Esophagus squamous epithelium (tissue), 5 donors: ENCODE measurements at places on chromosomes 6 and 20.

DNA sequence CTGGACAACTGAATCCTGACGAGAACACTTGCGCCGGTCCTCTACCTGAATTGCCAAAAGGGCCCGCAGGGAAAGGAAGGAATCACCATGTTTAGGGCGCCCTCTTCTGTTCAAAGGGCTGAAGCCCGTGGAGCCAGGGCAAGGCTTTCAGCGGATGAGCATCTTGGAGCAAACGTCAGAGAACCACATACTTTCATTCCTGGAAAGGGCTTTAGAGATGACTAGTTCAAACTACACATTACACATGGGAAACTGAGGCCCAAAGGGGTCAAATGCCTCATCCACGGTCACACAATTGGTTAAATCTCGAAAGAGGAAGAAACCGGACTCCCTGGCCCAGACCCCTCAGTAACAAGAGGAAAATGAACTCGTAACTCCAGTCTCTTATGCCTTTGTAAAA, 11.5 kb upstream of the ZNF133 start:
- no peak for DNase-seq

- DNase-seq: peak; percentile 41
Measured at GRCh38 chr20:16574656-16575355, 1.6 kb upstream of the KIF16B start.

DNA sequence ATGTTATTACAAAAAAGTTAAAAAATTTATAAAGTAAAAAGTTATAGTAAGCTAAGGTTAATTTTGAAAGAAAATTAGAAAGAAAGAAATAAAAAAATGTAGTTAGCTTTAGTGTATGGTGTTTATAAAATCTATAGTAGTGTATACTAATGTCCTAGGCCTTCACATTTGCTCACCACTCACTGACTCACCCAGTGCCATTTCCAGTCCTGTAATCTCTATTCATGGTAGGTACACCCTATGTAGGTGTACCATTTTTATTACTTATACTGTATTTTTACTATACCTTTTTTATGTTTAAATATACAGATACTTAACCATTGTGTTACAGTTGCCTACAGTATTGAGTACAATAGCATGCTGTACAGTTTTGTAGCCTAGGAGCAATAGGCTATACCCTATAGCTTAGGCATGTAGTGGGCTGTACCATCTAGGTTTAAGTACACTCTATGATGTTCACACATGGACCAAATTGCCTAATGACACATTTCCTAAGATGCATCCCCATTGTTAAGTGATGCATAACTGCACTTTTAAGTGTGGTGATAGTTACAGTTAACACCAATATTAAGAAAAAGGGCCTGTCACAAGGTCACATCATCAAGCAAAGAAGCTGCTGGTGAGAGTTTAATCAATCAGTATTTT, 8.0 kb downstream of the CD2AP start:
- DNase-seq: no peak

DNA sequence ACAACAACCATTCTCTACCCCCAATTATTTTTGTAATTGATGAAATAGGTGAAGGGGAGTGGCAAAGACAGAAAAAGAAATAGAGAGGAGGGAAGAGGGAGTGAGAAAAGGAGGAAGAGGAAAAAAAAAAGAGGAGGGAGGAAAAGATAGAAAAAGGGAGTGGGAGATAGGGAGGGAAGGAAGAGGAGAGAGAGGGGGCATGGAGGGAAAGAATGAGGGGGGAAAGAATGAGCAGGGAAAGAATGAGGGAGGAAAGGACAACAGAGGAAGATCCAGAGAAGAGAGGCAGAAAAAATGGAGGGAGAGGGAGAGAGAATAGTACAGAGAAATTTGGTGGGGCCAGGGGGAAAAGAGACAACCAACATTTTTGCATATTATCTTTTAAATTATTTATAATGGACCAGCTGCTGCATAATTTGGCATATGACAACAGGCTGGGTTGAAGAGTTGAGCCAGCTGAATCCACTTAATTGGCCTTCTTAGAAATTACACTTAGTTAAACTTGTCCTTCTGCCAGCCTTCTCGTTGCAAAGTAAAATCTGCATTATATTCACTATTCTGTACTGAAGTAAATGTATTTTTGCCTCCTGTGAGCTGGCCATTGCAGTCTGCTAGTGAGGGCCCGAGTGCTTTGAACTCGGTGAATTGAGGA, 101.0 kb downstream of the ARHGAP18 start:
- no peak for DNase-seq

DNA sequence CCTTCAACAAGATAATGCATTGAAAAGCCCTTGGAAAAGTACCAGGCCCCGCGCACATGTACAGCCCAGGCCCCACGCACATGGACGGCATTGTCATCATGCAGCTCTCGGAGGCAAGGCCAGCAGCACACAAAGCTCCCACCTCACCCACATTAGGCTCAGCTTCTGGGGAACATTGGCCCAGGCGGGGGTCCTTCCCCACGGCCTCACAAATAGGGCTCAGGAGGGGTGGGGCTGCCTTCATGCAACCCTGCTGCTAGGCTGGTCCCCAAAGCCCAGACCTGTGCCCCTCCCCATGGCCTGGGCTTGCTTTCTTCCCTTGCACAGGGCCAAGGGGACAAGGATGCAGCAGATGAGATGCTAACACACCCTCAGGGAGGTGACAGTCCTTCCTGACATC, 26.7 kb downstream of the NPEPL1 start:
- no peak for DNase-seq

DNA sequence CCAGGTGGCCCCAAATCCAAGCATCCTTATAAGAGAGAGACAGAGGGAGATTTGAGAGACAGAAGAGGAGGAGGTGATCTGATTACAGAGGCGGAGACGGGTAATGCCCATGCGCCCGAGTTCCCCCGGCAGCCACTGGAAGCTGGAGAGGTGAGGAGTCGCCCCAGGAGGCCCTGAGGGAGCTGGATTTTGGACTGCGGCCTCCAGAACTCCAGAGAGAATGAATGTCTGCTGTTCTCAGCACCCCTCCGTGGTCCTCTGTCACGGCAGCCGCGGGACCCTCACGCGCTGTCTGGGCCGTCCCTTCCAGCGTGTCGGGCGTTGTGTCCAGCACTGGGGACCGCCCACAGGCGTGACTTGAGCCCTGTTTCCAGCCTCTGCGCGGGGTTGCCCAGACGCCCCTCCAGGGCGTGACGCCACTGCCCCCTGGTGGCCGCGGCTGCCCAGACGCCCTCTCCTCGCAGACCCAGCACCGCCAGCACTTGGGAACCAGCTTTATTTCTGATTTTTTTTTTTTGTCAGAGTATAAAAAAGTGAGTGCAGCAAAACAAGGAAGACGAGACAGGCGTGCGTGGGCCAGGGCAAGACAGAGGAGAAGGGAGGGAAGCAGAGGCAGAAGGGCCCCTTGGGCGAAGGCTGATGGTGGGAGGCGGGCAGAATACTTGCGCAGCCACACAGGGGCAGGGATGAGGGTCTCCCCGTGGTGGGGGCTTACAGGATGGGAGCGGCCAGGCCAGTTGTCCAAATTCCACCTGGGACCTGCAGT, 4.1 kb upstream of the ZNF512B start:
- no peak for DNase-seq

GRCh38 chr6:83247471-83247870, 54.3 kb downstream of the RWDD2A start:
- DNase-seq: no peak

DNA sequence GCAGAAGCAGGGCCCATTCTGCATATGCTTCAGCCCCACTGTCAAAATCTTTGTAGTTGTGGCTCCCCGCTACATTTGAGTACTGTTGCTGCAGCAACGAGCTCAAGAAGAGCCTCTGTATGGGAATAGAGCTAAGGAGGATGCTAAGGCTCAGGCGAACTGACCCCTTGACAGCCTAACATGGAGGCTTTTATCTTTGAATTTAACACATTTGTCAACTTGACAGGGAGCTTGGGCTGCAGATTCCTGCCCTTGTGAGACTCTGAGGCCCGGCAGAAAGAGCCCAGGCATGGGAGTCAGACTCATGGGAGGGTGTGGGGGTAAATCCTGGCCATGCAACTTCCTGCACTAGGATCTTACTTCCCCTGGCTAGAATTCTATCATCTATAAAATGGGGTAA, 278.7 kb upstream of the CITED2 start:
- no peak for DNase-seq

DNA sequence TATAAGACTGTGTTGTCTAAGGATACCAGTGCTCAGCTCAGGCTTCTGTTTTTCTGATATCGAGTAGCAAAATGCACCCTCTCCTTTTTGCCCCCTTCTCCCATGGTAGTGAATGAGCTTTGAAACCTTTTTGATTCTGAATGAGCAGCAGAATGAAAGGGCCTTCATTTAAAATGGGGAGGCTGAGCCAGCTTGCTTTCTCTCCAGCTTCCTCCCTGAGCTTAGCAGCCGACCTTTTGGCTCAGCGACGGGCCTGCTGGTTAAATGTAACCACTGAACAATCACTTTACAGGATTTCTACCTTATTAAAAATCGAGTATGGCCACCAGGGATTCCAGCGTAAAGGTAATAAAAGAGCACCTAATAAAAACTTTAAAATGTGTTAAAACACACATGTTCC, 133.7 kb upstream of the SPACA1 start:
- no peak for DNase-seq

DNA sequence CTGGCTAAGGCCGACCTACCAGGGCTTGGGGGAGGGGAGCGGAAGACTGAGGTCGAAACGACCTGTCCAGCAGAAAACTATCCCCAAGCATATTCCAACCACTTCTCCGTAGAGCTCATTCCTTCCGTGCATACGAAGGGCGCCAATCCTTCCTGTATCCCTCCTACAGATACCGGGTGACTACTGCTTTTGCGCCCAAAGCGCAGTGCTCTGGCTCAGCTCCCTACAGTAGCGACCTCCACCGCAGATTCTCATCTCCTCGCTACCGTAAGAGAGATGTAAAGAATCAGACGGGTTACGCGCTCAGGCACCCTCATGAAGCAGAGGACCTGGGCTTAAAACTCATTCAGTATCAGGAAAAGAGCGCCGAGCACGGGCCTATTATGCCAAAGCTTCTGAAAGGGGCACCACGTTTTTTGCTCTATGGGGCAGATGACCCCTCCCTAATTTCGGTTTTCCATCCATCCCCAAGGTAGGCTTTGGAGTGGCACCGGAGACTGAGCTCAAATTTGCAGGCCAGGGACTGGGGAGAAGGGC, 563 bp upstream of the NNAT start:
- DNase-seq: no peak

DNA sequence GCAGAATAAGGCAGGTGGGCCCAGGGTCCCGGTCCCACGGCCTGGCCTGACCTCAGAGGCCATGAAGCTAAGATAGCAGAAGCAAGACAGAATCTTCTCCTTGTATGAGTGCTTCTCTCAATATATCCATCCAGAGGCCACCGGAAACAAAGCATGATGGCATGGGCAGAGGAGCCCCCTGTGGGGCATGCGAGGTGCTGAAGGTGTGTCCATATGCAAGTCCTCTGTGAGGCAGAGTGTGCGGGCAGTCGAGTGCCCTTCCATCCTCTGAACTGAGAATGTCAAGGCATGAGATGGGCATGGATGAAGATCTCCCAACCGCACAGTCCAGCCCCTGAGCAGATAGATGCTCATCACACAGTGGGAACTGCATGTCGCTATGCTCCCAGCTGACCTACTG, 9.8 kb upstream of the GGTLC1 start:
- no peak for DNase-seq

GRCh38 chr6:149026530-149026942, 279.7 kb downstream of the UST start:
- DNase-seq: no peak

GRCh38 chr6:14655201-14656061, 537.9 kb downstream of the CD83 start:
- DNase-seq: no peak

- no peak for DNase-seq
Measured at GRCh38 chr20:6665621-6666355, 101.7 kb upstream of the BMP2 start.

GRCh38 chr6:25053875-25054371, 118.2 kb upstream of the RIPOR2 start:
- no peak for DNase-seq

- DNase-seq: no peak
Measured at GRCh38 chr6:63579937-63580703, 7.8 kb downstream of the LOC128125822 start.

DNA sequence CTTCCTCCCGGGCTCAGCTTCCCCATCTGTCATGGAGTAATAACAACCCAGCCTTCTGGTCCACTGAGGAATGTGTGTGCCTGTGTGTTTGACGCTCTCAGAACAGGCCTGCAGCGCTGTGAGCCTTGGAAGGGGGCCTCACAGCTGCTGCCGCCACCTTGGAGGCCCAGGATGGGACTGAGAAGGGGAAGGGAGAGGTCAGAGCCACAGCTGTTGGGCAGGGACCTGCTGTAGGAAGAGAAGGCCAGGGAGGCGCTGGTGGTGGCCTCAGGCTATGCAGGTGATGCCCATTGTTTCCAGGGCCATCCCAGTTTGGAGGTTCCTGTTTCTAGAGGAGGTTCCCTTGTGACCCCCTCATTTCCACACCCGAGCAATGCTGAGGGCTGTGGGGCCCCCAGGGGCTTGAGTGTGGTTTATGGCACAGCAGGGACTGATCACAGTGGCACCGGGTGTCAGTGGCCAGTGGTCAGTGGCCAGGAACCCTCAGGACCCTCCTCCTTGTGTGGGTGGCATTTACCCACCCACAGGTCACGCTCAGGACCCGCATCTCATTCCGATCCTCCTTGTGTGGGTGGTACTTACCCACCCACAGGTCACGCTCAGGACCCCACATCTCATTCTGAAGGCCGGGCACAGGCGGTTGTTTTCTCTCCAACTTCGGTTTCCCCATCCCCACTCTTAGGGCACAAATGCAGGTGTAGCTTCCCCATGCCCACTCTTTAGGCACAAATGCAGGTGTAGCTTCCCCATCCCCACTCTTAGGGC, 14.0 kb downstream of the TPD52L2 start:
- no peak for DNase-seq

GRCh38 chr6:63487103-63487813, 85.0 kb upstream of the LOC128125822 start:
- DNase-seq: no peak

DNA sequence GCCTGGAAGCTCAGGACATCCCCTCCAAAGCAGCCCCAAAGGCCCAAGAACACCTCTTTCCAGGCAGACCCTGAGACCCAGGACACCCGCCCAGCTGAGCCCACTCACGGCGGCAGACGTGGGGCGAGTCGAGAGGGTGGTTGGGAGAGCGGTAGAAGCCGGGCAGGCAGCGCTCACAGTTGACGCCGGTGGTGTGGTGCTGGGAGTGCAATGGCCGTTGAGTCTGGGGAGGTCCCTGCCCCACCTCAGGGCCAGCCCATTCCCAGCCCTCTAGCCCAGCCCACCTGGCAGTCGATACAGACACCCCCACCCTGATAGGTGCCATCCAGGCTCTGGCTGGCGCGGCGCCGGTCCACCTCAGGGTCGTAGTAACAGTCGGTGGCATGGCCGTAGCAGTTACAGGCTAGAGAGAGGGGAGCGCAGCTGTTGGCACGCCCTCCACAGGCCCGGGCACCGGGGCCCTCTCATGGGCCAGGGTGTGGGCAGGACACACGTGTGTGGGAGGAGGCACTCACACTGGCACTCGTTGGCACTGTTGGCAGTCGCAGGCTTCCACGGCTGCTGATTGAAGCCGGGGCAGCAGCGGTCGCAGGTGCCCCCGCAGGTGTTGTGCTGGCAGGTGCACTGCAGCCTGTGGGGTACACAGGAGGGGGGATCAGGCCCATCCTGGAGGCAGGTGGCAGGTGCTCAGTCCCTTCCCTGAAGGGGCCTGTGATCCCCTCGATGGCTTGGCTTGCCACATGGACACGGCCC, 20.5 kb downstream of the LAMA5 start:
- DNase-seq: no peak
